ENCODE measurements at places on chromosomes 5 and 9.

DNA sequence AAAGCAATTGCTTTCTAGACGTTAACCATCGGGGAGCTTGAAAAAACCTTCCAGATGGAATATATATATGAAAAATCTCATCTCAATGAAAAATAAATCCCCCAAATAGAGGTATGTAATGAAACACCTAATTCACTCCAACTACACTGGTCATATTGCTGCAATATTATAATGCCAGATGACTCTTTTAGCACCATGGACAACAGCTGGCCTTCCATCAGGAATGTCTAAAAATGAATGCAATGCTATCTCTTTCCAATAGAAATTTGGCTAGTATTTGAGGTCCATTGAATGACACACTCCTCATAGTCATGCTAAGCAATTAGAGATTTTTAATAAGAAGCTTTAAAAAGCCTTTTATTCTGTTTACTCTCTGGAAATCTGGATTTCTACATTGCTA, 340.2 kb upstream of the BRINP1 start:
- no peak for DNase-seq

- DNase-seq: no peak
Measured at GRCh38 chr5:159430361-159431012, 100.2 kb upstream of the IL12B start.

DNA sequence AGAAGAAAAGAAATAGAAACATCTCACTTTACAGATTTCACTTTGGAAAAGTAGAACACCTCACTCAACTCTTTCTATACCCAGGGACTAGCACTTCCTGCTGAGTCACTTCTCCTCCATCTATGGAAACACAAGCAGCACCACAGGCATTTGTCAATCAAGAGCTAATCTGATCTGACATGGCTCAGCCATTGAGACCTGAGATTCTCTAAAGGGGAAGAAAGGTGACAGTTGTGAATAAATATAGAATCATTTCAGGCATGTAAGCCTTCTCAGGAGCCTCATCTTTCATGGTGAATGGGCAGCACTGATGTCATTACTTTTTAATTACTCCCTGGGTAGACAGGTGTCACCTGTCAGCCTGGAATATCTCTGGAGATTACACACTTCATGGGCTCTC, 559.8 kb downstream of the HINT1 start:
- DNase-seq: no peak

GRCh38 chr5:140251527-140251973, 51.4 kb downstream of the PFDN1 start:
- DNase-seq: peak; percentile 85

GRCh38 chr9:111806259-111806658, 11.5 kb upstream of the SHOC1 start:
- no peak for DNase-seq

GRCh38 chr5:128052780-128053179, 30.8 kb upstream of the SLC12A2 start:
- DNase-seq: no peak

GRCh38 chr9:106478312-106478711, 384.7 kb upstream of the ZNF462 start:
- no peak for DNase-seq

DNA sequence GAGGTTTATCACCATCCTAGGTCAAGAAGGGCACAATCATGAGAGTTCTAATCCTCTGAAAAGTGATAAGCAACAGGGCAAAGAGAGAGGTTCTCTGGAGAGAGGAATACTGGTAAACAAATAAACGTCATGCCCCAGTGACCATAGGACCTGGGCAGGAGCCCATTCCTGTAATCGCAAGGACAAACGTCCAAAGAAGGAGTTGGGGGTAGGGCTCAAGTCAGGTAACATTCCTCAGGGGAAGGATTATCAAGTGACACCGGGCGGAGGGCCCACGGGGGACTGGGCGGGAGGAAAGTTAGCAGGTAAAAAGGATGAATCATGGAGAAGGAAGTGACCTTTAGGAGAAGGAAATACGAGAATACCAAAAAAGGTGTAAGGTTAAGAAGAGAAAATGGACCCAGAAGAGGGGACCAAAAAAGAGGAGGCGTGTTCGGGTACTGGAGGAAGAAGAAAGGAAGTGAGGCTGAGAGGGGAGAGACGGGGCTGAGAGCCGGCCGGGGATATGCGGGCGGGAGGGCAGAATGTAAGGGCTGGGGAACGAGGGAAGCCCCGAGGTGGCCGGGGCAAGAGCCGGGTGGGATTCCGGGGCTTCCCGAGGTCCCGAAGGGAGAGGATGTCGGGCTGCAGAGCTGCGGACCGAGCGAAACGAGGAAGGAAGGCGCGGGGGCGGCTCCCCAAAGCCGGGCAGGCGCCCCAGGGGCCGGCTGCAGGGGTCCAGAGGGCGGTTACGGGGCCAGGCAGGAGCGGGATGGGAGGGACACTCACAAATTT, 583 bp downstream of the DIAPH1 start:
- peak; percentile 71 for DNase-seq

DNA sequence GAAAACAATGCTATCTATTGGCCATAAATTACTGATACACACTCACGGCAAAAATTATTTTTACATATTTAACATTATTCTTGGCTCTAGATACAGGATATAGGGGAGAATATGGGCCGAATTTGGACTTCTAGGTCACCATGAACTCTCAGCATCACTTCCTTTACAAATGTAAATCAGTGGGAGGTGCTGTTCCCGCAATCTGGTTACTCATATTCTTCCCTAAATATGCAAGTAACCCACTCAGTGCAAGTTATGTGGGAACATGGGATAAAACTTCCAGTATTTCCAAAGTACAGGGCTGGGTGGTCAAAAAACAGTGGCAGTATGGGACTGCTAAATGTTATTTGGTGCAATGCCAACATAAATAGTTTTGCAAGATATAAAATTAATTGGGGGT, 145.6 kb downstream of the PPP2R2B start:
- no peak for DNase-seq

DNA sequence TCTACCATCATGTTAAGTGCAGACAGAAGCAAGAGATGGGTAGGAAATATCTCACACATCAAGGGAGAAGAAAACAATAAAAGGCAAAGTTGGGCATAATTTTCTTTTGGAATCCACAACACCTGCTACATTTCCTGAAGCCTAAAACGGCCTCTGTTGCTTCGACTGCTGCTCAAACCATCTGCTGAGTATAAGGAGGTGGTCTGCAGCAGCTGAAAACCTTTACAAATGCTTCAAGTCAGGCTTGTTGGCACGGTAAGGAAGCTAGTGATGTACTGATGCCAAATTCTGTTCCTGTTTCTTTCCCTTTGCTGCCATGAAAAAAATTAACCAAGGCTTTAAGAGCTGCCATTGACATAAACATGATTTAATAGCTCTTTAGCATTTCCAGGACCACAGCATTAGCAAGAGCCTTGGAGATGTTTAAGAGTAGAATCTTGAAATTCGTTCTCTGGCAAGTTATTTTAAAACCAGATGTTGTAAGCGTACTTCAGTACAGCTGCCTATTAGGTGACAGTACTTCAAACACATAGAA, 75.6 kb downstream of the DMRTA1 start:
- no peak for DNase-seq

DNA sequence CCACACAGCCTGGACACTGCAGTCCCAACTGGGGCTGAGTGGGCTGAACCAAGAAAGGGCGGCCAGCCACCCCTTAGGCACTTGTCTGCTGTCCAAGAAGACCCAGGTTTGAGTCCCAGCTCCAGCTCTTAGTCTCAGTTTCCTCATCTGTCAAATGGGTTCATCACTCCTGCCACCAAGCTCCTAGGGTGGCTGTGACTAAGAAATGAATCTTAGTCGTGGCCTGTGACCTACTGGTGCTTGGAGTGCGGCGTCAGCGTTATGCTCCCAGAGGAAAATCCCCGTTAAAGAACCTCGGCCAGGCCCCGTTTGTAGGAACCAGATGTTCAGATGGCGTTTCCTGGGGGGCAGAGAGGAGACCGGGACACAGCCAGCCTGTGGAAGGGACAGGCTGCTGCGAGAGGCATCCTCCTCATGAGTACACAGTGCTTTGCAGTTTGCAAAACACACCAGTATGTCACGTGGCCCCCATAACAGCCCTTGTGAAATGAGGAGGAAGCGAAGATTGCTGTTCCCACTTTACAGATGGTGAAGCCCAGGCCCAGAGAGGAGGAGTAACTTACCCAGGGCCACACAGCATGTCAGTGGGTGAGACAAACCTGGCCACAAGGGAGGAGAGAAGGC, 3.3 kb downstream of the FIBCD1 start:
- no peak for DNase-seq

DNA sequence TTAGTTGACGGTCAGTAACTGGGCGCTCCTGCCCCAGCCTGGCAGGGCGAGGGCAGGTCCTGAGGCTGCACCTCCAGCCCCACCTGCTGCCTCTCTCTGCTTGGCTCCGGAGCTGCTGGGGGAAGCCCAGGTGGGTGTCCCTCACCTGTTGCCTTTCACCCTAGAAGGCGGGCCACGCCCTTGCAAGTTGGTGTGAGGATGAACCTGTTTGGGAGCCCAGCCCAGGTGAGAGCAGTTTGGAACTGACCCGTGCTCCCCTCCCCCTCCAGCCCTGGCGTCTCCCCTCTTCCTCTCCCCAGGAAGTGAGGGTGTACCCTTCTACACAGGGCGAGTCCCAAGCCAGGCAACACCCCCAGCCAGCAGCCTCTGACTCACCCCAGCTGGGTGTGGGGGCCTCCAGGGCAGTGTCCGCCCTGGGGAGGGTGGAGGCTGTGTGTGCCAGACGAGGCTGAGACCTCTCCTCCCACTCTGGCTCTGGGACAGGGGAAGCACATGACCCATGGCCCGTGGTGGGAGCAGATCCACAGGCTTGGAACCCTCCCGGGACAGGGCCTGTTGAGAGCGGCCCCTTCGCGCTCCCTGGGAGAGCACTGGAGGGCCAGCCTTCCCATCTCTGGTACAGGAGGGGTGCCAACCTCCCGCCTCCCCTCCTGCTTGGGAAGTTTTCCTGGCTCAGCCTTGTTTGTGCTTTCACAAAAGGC, 10.4 kb downstream of the LRRC8A start:
- DNase-seq: no peak

- no peak for DNase-seq
Measured at GRCh38 chr5:62791059-62791458, 212.4 kb downstream of the LRRC70 start.

DNA sequence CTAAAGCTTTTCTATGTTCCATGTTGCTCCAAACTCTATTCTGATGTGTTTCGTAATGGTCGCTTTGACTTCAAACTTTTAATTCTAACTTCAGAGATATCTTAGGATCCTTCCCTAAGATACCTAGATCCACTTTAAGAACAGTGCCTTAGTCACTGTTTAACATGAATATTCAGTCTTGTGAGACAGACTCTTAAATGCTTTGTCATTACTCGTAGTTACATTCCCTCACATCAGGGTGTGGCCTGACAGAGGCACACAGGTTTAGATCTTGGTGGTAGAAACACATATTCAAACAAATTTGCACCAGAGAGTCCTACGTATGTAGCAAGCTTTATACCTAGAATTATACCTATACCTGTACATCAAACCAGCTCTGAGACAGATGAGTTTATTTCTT, 687.0 kb upstream of the C9orf72 start:
- DNase-seq: no peak

DNA sequence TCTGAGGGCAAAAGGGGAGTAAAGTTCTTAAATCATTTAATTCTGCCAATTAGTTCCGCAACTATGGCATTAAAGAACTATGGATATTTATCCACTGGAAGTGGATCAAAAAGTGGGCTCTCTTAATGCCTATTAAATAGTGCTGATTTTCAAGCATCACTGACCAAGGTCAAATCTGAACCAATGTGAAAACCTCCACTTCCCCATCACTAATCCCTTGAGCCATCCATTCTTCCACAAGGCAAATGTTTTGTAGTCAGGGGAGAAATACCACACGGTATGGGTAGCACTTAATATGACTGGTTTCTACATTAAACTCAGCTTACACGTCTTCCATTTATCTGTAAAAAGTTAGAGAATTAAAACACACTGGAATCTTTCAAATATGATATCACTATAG, 57.6 kb downstream of the MLLT3 start:
- no peak for DNase-seq

- no peak for DNase-seq
Measured at GRCh38 chr9:120532475-120532874, 47.5 kb downstream of the CDK5RAP2 start.

DNA sequence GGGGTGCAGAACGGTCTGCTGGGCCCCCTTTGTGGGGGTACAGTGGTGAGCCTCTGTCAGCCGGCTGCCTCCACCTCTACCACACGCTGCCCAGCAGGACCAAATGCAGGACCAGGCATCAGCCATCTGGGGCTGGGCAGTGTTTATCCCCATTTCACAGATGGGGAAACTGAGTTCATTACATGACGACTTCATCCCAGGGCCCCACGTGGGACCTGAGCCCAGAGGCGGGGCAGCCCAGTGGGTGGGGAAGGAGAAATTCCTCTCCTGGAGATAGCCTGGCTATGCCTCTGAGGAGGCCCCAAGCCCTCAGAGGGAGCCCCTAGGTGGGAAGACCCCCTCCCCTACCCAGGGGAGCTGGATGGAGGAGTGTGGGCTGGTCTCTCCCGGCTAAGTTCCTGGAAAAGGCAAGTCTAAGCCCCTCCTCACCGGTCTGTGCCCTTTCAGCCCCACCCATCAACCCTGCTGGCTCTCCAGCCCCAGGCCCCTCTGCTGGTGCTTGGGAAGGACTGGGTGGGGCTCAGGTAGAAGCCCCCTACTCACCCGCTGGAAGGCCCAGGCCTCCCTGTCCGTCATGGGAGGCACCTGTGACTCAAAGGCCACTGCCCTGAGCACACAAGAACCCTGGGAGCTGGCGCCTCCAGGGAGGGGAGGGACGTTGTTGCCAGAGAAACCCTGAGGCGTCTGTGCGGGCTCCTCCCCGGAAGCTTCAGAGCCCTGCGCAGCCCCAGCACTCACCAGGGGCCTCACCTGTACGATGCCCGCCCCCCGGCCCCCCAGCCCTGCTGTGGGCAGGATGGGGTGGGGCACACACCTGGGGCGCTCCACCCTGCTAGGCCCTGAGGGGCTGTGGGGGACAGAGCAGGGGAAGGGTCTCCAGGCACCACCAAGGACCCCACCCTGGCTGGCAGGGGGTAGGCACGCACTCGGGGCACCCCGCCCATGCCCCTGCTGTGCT, 7.4 kb upstream of the CCDC187 start:
- no peak for DNase-seq

GRCh38 chr9:134617246-134617645, 24.4 kb upstream of the COL5A1 start:
- no peak for DNase-seq

DNA sequence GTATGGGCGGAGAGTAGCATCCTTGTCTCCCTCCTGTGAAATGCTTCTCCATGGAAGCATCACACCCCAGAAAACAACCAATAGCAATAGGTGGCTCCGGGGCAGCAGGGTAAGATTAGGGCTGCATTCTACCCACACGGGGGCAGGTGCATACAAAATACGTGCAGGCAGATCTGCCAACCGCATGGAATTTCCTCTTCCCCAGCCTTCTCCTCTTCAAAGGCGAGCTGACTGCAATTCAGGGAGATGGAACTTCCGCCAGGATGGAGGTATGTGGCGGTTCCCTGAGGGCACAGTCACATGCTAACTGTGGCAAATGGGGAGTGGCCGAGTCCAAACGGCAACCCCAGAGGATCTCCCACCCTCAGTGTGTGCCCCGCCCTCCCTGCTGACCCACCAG, 81.5 kb downstream of the LMNB1 start:
- no peak for DNase-seq

- no peak for DNase-seq
Measured at GRCh38 chr9:125372441-125373226, 111.0 kb downstream of the GAPVD1 start.

All from stimulated activated CD4-positive, alpha-beta T cell treated with anti-CD3 and anti-CD28 coated beads, Interleukin-1b, Interleukin-23, amount 100 ng/mL, for 48 hours (primary cell).